ENCODE measurements at places on chromosomes 2 and 18.
A peak's percentile ranks its signal among the peaks of the same experiment; 100 is the strongest.

- no peak for DNase-seq
Observed at GRCh38 chr2:238136820-238137537, 1.5 kb upstream of the KLHL30 start.

- no peak for DNase-seq
Observed at GRCh38 chr2:58634653-58635370, 393.7 kb upstream of the FANCL start.

GRCh38 chr18:23095463-23095862 lies 39.8 kb upstream of the CABLES1 start:
- DNase-seq = no peak

GRCh38 chr2:144366825-144367429 lies 153.0 kb downstream of the ZEB2 start:
- no peak for DNase-seq

DNA sequence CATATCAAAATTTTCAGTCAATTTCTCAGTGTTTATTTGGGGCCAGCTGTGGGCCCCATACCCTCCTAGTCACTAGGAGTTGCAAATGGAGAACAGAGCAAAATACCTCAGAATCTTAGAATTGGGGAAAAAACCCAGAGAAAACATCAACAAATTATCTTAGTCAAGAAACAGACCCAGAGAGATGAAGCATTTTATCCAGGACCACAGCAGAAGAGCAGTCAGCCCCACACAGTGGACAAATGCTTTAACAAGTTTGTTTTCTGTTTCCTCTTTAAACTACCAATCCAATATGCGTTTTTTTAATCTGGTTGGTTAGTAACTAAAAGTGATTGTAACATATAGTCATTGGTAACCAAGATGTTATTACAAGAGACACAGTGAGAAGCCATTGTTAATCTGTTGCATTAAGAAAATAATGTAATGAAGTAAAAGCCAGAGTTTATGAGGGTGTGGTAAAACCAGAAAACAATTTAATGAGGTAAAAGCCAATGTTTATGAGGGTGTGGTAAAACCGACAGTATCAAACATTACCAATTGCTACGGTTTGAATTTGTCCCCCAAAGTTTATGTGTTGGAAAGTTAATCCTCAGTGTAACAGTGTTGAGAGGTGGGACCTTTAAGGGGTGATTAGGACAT lies 60.7 kb upstream of the COX7A2L start:
- no peak for DNase-seq

- no peak for DNase-seq
Observed at GRCh38 chr18:22507055-22507454, 89.3 kb upstream of the CTAGE1 start.

DNA sequence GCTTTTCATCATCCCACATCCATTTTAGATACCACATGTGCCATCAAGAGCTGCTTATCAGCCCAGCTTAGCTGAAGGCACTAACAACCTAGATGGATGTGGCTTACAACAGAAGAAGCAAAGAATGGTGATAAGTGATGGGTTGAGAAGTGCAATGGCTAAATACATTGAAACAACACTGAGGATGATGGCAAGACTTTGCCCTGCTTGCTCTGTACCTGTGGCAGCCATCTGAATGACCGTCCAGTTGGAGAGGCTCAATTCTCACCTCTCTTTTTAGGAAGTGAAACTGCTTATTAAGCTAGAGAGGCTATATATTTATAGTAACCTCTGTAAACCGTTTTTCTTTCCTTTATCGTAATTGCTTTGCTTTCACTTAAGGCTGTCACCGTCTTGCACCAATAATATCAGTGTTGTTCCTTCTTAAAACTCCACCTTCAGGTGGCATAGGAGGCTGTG lies 5.7 kb downstream of the GPATCH11 start:
- DNase-seq = no peak

GRCh38 chr2:98538280-98539041 lies 69.9 kb downstream of the COA5 start:
- DNase-seq = no peak

DNA sequence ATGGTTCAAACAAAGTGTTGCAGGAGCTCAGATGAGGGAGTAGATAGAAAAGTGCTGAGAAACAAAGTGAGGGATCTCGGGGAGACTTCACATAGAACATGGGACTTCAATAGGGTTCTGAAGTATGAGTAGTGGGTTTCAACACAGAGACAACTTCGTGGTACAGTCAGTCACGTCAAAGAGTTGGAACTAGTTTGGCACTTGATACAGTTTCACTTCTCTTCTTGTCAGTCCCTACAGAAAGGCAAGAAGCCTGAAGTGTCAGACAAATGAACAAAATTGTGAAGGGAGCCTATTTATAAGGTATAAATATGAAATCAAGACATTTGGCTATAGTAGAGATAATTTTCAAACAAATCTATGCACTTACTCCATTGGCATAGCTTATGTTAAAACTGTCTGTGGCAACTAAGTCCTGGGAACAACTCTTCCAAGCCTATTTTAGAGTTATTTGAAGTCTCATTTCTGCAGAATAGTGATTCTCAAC lies 338.0 kb downstream of the TDRD15 start:
- no peak for DNase-seq

DNA sequence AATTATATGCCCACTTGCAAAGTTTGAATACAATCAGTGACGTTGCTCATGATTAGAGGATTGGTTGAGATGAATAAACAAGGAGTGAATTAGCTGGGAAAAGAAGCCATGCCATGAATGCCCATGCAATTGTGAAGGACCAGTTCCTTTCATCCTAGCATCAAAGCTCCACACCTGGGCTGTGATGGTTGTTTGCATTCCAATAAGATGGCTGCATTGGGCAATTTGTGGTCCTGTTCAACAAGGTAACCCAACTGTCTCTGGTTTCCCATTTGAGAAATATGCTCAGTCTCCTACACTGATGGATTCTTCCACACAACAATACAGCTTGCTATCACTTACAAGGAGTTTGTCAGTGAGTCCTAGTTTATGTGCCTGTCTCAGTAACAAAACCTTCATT lies 550.2 kb downstream of the STK39 start:
- DNase-seq = no peak

DNA sequence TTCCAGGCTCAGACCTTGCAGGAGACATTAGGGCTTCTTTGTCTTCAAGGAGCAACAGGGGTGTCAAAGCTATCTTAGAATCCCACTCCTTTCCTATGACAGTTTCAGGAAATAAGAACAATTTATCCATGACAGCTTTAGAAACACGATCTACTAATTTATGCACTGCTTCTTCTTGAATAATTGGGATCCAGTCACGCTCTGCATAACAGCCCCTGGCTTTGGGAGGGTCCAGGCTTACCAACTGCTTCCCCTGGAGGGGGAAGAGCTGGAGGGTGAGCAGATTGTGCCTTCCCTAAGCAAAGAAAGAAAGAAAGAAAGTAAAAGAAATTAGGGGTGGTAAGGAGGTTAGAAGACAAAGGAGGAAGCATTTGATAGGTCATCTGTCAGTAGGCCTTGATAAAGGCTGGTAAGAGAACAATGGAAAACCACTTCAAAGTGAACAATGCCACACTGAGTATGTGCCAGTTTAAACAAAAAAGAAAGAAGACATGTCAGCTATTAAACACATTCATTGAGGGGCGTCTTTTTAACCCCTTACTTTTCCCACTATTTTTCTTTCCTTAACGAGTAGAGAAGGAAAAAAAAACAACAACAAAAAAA lies 327.6 kb downstream of the DCC start:
- DNase-seq = no peak

- no peak for DNase-seq
Observed at GRCh38 chr2:218822622-218823021, 9.0 kb downstream of the PRKAG3 start.

DNA sequence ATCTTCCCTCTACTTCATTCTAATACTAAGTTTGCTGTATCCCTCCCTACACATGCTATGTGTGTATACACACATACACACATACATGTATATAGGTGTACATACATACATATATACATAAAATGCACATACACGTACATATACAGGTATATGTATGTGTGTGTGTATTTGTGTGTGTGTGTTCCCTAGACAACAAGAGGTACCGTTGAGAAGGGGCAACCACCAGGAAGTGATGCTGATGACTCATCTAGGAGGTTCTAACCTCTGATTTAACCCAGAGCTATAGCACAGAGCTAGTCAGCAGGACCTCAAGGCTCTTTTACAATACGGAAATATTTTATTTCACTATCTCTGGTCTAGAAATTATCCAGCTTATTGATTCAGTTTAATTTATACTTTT lies 139.2 kb downstream of the LAMA3 start:
- DNase-seq = no peak

GRCh38 chr18:59898093-59898492 lies 1.7 kb upstream of the PMAIP1 start:
- DNase-seq = no peak

- no peak for DNase-seq
Observed at GRCh38 chr2:232085164-232085563, 123.7 kb downstream of the DIS3L2 start.

DNA sequence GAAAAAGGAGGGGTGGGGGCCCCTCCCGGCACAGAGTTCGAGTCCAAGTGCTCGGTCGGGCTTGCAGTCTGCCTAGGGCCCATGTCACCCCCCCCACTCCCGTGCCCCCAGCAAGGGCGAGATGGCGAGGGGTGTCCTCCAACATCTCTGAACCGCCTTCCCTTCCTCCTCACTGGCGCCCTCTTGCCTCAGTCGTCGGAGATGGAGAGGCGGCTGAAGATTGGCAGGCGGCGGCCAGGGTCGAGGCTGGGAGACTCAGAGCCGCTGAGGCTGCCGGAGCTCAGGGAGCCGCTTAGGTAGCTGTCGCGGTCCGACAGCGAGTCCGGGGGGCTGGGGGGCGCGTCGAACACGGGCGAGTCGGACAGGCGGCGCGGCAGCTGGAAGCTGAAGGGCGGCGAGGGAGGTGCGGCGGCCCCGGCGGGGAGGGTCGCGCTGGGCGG lies 2.3 kb downstream of the ZFP36L2 start:
- DNase-seq = peak; percentile 83

DNA sequence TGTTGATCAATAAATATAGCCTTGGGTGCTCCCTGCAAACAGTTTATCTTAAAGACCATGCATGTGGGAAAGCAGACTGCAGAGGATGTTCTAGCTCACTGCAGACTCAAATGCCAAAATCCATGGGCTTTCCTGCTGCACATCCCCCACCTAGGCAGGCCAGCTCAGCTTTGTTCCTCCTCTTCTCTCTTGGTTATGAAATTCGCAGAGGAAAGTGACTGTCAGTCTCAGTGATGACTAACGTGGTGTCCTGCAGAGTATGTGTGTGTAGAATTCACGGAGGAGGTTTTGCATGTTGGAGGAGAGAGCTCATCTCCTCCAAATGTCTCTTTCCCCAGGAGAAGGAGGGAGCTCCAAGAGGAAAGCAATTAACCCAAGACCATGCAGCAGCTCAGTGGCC lies 21.4 kb upstream of the KCNS3 start:
- no peak for DNase-seq

DNA sequence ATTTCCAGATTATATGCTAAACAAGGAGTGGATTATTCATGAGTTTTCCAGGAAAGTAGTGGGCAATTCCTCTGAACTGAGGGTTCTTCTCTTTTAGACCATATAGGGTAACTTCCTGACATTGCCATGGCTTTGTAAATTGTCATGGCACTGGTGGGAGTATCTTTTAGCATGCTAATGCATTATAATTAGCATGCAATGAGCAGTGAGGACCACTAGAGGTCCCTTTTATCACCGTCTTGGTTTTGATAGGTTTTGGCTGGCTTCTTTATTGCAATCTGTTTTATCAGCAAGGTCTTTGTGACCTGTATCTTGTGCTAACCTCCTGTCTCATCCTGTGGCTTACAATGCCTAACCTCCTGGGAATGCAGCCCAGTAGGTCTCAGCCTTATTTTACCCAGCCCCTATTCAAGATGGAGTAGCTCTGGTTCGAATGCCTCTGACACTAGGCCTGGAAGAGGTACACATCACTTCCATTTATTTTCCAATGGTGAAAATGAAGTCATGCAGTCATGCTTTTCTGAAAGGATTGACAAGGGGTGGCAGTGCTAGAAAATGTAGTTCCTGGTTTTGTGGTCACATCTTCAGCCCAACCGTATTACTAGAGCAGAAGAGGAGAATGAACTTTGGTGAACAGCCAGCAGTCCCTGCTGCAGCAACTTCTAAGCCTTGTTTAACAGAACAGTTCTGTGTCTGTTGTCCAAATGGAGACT lies 26.6 kb upstream of the ITGA4 start:
- DNase-seq = no peak

DNA sequence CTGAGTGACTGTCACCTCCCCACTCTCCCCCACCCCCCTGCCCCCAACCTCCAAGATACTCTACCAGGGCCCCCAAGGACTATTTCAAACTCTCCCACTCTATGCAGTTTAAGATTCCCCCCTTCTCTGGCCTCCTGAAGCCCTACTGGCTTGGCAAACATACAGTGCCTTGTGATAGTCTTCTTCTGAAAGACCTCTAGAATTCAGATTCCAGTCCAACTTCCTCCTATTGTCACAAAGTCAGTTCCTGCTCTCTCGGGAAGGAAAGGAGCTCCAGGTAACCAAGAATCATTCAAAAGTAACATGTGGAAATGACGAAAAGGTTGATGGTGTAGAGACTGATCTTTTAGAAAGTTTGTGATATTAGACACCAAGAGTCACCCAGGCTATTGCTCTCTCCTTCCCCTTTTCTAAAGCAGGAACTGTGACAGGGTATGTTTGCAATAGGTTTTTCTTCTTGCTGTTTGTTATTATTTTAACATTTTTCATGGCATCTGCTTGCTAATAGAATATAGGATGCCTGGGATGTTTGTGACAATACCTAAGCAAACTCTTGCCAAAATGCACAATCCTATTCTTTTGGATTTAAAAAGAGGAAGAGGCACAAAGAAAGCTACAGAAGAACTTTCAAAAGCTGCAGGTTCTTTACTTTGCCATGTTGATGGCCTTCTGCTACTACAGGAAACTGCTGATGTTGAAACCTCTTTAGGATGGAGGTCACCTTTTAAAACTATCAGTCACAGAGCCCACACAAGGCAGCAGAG lies 93.5 kb upstream of the MGAT4A start:
- no peak for DNase-seq

GRCh38 chr18:29383311-29384273 lies 1206.7 kb upstream of the CDH2 start:
- no peak for DNase-seq

GRCh38 chr2:144331674-144332355 lies 188.1 kb downstream of the ZEB2 start:
- peak; percentile 92 for DNase-seq

DNA sequence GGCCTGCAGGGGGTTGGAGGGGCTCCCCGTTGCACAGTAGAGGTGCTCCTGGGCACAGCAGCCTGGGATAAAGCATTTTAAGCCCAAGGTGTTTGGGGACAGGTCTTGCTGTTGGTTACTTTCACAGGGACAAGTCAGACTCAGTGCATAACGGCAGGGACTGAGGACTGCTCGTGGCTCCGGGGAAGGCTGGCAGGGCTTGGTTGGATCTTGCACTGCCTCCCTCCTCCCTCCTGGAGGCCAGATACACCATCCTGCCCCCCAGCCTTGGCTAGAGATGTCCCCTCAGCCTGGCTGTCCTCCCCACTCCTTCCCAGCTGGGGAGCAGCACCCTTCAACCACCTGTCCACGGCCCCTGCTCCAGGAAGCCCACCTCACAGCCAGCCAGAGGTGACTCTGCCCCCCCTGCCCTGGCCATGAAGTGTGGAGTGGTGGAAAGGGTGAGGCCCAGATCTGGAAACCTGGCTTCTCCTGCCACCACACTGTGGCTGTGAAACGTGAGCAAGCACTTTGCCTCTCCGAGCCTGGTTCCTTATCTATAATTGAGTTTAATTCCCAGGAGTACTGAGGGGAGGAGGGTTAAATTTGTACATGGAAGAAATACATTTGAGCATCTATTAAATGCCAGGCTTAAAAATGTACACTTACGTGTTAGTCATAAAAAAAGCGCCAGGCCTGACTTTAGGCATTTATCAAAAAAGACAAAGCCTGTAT lies 67.1 kb upstream of the TAF1B start:
- no peak for DNase-seq

- DNase-seq = no peak
Observed at GRCh38 chr2:148721520-148721931, 77.0 kb downstream of the EPC2 start.

Measured in retina (tissue), 1 donor.